ENCODE measurements at places on chromosomes 11 and 22.

DNA sequence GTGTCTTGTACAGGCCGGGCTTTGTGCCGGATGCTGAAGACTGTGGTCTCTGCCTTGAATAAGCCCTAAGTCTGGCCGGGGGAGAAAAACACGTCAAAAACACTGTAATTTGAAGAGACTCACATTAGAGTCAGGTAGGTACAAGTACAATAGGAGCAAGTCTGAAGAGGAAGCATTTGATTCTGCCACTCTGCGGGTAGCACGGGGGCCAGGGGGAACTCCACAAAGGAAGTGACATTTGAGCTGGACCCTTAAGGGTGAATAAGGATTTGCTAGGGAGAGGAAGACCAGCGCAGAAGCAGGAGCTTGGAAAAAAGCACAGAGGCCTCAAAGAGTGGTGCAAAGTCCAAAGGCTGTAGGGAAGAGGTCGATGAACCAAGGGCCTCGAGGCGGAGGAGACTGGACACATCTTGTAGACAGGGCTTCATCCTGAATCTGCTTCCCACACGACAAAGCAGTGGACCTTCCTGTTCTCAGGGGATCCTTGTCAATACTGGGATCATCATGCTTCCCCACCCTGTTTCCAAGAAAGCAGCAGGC, 38.7 kb downstream of the BUD13 start:
- DNase-seq, result no peak

- DNase-seq, result no peak
These were observed 36.8 kb upstream of the TP53I11 start for GRCh38 chr11:44987506-44987905.

DNA sequence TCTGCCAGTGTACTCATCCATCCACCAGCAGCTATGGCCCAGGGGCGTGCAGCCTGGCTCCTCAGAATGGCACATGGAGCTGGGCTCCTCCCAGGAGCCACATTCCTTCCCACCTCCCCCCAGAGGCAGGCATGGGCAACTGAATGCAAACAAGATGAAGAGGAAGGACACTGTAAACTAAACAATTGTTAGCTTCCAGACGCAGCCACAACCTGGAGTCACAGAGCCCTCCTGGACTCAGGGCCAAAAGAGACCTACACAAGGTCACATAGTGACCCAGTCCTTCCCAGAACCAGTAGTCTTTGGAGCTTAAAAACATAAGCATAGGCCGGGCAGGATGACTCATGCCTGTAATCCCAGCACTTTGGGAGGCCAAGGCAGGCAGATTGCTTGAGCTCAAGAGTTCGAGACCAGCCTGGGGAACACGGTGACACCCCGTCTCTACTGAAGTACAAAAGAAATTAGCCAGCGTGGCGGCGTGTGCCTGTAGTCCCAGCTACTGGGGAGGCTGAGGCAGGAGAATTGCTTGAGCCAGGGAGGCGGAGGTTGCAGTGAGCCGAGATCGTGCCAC, 30.7 kb upstream of the CLDN5 start:
- peak; percentile 2 for DNase-seq

- DNase-seq, result no peak
These were observed 29.8 kb downstream of the KCNE3 start for GRCh38 chr11:74437441-74438042.

- DNase-seq, result peak; percentile 67
These were observed 3.6 kb upstream of the SHANK2 start for GRCh38 chr11:71255800-71256479.

DNA sequence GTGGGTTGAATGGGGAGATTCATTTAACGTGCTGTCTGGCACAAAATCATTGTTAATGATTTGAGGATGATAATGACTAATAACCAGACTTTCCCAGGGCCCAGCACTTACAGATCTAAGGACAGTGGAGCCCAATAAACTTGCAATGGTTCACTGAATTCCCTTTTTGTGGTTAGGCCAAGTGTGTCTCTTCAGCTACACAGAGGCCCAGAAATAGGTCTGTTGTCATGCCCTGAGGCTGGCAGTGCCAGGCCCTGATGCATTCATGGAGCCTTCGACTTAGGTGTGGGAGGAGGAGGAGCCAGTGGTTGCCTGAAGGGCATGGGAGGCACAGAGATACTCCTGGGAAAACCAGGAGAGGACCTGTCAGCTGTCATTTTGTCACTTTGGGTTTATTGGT, 56.1 kb downstream of the KIAA1671 start:
- DNase-seq, result no peak

DNA sequence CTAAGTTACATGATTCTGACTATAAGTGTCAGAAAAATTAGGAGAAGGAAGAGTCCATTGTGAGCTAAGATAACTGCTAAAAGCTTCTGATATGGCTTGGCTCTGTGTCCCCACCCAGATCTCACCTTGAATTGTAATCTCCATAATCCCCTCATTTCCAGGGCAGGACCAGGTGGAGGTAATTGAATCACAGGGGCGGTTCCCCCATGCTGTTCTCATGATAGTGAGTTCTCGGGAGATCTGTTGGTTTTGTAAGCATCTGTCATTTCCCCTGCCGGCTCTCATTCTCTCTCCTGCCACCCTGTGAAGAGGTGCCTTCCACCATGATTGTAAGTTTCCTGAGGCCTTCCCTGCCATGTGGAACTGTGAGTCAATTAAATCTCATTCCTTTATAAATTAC, 230.2 kb downstream of the OPCML start:
- no peak for DNase-seq

DNA sequence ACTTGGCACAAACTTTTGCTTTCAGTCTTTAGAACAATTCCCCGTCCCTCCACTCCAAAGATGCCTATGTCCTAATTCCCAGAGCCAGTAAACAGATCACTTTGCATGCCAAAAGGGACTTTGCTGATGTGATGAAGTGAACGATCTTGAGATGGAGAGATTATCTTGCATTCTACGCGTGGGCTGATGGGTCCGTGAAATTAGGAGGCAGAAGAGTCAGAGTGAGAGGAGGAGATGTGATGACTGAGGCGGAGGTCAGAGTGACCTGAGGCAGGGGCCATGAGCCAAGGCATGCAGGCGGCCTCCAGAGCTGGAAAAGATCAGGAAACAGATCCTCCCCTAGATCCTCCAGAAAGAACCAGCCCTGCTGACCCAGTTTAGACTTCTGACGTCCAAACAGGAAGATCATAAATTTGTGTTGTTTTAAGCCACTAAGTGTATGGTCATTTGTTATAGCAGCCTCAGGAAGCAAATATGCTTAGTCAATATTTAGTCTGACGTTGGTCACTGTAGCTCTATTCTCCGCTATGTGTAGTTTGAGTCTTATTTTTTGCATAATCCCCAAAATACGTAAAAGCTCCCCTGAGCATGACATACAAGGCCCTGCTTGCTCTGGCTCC, 76.0 kb upstream of the TIMP3 start:
- DNase-seq, result peak; percentile 78

- DNase-seq, result peak; percentile 33
These were observed 5.8 kb downstream of the TSPAN4 start for GRCh38 chr11:848380-848931.

- DNase-seq, result no peak
These were observed 45.7 kb upstream of the ANO1 start for GRCh38 chr11:70032470-70032795.

DNA sequence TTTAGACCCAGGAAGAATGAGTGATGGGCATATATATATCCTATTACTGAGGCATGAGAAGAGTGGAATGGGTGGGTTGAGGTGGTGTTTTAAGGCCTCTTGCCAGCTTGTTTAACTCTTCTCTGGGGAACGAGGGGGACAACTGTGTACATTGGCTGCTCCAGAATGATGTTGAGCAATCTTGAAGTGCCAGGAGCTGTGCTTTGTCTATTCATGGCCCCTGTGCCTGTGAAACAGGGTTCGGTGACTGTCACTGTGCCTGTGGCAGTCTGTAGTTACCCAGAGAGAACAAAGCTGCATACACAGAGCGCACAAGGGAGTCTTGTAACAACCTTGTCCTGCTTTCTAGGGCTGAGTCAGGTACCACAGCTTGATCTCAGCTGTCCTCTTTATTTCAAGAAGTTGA, 11.7 kb downstream of the LIMK2 start:
- no peak for DNase-seq

- peak; percentile 88 for DNase-seq
These were observed 966 bp downstream of the AHNAK start for GRCh38 chr11:62545437-62546243.

DNA sequence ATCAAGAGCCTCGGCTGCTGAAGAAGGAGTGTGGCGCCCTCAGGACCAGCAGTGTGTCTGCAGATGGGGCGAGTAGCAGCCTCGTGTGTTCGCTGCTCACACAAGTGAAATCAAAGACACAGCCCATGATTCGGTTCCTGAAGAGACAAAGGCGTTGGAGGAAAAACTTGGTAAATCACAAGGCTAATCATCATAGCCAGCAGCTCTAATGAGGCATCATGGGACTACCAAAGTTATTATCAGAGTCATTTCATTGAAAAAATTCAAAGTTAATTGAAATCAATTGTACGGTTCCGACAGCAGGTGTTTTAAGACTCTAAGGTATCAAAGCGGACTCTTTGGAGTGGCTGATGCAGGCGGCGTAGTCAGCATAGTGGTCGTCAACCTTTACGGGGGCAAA, 9.5 kb downstream of the PHF21B start:
- DNase-seq, result no peak

DNA sequence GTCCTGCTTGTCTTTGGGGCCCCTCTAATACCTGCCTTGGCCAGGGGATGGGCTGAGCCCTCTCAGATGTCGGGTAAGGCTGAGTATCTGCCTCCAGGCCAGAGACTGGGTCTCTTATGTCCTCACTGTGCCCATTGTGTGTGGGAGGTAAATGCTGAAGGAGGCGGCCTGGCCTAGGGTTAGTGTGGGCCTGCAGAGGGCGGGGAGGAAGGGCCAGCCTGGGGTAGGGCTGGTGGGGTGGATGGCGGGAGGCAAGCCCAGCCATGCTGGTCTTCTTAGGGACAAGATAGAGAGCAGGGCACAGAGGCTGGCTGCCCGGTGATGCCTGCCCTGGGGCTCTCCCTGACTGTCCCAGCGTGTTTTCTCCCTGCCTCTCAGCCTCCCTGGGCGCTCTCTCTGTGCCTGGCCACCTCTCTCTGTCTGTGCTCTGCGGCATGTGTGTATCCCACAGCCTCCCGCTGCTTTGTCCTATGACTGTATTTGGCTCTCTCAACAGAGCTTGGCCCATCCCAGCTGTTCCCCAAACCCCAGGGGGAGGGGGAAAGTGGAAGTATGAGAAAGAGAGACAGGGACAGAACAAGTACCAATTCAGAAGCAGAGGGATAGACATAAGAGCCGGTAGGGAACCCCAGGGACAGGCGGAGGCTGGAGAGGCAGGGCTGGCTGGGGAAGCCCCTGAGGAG, 57.0 kb downstream of the PDE2A start:
- DNase-seq, result no peak

GRCh38 chr22:38728871-38729796, 23.4 kb downstream of the GTPBP1 start:
- no peak for DNase-seq

DNA sequence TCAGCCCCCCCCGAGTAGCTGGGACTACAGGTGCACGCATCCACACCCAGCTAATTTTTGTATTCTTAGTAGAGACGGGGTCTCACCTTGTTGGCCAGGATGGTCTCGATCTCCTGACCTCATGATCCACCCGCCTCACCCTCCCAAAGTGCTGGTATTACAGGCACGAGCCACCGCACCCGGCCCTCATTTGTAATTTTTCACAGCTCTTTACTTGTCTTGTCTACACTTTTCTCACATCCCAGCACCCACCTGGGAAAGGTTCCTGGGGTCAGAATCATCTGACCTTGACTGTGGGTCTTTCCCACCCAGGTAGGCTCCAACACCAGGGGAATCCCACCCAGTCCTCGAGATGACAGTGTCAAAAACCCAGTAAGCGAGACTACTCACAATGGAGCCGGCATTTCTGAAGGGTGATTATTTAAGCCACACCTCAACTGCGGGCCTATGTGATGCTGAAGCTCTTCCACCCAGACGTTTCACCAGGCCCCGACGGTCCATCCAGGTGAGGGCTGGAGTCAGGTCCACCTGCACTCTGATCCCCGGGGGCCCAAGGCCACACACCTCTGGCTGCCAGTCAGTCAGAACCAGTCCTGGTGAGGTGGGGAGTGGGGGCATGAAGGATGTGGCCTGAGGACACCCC, 23.4 kb downstream of the CELSR1 start:
- no peak for DNase-seq

- no peak for DNase-seq
These were observed 1083.2 kb upstream of the CNTN5 start for GRCh38 chr11:97937501-97937900.

DNA sequence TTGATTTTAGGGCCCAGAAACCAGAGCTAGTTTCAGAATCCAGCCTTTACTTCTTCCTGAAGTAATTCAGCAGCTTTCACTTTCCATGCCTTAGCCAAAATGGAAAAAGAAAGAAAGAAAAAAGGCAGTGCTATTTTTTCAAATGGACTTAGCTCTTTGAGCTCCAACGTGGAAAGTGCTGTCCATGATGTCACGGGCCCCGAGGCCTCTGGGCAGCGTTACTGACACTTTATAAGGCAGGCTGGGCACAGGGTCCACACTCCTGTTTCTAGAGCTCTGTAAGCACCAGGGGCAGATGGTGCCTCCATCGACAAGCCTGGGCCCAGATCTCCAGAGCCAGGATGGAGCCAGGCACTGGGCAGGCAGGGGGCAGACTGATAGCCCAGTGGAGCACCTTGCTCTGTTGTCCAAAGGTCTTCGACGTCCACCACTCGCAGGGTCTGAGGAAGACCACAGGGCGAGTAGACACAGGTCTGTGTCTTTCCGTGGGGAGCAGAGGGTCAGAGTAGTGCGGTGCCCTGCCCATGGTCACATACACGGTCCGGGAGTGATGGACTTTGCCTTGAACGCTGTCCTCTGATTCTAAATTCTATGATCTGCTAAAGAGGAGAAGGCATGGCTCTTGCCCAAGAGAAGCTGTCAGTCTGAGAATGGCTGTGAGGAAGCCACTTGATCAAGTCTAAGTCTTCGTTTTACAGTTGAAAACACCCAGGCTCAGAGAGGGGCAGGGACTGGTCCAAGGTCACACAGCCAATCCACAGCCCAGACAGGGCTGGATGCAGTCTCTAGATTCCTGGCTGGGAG, 22.0 kb upstream of the WNT11 start:
- DNase-seq, result no peak

GRCh38 chr11:57164317-57164716, 17.4 kb upstream of the LRRC55 start:
- DNase-seq, result no peak

DNA sequence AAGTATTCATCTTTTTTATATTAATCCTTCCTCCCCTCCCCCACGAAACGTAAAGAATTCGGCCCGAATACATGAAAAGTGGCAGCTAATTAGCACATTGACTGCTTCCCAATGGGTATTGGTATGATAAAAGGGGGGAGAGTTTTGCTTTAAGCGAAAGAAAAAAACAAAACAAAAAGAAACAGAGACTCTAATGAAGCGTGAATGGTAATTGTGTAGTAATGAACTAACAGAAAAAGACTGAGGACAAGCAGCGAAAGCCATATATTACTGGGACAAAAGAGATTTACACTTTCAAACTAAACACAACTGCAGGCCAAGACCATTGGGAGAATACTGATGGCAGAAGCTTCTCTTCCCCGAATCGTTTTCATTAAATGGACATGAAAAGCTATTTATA, 2.5 kb downstream of the DBX1 start:
- DNase-seq, result no peak

DNA sequence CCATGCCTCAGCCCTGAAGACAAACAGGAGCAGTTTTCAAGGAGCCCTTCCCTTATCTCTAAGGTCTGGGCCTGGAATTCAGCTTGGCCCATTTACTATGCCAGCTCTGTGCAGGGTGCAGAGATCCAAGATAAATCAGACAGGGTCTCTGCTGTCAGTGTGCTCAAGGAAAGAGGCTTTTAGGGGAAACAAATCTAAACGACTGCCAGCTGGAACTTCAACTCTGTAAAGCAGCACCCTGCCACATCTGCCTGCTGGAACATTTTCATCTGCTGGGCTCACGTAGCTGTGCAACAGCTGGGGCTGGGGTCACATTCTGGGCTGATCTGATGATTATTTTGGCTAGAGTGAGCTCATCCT, 19.8 kb upstream of the EHF start:
- no peak for DNase-seq

All from trophoblast cell (in vitro differentiated cells and primary cell).